ENCODE measurements at places on chromosomes 13 and 19. TPM values are rescaled to one million over a fixed set of nuclear protein-coding genes. Genes with fewer than 3 reads are reported as not detected.

Gene SERP2
- total RNA-seq, result 3.6 TPM

DNA sequence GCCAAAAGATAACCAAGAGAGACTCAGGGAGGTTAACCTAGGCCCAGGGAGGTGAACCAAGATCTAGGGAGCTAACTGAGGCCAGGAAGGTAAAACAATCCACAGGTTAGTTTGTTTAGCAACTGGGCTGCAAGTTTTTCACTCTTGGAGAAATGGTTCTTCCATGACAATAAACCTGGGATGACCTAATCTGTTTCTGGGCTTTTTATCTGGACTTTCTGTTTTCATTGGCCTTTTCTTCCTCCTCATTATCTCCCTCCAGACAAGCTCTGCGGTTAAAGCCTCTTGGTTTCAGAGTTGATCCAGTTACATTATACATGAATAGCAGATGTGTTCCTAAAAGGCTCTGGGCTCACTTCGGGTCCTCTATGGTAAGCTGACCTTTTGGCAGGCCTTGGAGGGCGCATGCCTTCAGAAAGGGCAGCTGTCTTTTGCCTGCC lies 44.2 kb downstream of the PCDH8 start:
- no peak for DNase-seq
- no peak overlapping the region for H3K27ac ChIP-seq
- peaks cover 1% of the 10 kb centered on the region for H3K4me1 ChIP-seq
- H3K4me3 ChIP-seq, result no peak overlapping the region
- no peaks in the 10 kb centered on the region for H3K36me3 ChIP-seq
- peaks cover 19% of the 10 kb centered on the region for H3K27me3 ChIP-seq

DNA sequence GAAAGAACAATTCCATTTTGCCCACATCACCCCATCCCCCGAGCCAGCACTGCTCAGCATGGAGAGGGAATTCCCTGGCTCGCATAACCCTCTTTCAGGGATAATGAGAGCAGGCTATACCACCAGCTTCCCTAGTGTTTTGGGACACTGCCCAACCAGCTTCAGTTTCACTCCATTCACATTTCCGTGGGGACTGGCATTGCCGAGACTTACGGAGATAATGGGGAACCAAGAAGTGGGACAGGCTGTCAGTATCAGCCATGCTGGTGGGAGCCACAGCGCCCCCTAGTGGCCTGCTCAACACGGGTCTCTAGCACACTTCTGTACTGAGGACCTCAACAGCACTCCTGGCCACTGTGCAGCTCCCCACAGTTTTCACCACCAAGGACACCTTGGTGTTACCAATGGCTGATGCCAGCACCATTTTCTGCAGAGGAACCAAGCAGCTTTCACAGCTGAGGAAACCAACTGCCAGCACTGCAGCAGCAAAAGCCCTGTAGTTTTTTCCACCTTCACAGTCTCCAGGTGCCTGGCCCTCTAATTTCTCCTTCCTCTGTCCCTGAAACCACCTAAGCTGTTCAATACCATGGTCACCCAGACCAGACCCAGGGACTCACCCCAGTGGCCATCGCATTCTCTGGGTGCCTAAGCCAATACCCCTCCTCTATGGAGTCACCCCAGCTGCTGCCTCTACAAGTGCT lies 23.7 kb downstream of the SLC6A16 start:
- H3K27ac ChIP-seq, result no peak overlapping the region
- H3K36me3 ChIP-seq, result no peaks in the 10 kb centered on the region
- no peaks in the 10 kb centered on the region for H3K4me1 ChIP-seq

GRCh38 chr13:73240193-73240592 lies 181.4 kb downstream of the KLF5 start:
- no peak overlapping the region for H3K4me3 ChIP-seq
- no peaks in the 10 kb centered on the region for H3K36me3 ChIP-seq
- H3K27me3 ChIP-seq, result no peaks in the 10 kb centered on the region
- no peaks in the 10 kb centered on the region for H3K4me1 ChIP-seq
- H3K27ac ChIP-seq, result no peak overlapping the region

GRCh38 chr13:52712385-52712784 lies 27.2 kb downstream of the CNMD start:
- no peak overlapping the region for H3K4me3 ChIP-seq
- no peaks in the 10 kb centered on the region for H3K36me3 ChIP-seq
- peaks cover 3% of the 10 kb centered on the region for H3K4me1 ChIP-seq

DNA sequence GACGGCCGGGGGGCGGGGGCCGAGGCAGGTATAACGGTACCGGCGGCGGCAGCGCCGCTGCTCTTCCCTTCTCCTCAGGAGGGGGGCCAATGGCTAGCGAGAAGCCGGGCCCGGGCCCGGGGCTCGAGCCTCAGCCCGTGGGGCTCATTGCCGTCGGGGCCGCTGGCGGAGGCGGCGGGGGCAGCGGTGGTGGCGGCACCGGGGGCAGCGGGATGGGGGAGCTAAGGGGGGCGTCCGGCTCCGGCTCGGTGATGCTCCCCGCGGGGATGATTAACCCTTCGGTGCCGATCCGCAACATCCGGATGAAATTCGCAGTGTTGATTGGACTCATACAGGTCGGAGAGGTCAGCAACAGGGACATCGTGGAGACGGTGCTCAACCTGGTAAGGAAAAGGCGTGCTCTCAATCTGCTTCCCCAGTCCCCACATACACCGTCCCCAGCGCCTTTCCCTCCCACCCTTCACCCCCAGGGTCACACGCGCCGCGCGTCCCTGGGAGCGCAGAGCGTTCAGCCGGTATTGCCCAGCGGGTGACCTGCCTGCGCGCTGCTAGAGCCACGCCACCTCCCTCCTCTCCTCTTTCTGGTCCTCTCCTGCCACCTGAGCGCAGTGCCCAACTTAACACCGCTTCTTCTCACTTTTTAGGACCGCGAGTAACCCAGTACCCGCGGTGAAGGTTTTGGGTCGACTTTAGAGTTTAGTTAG lies 814 bp downstream of the NBEA start:
- peak overlapping the region; percentile 68 for H3K27ac ChIP-seq
- peaks cover 46% of the 10 kb centered on the region for H3K27me3 ChIP-seq
- H3K36me3 ChIP-seq, result no peaks in the 10 kb centered on the region
- no peak for DNase-seq
- H3K4me3 ChIP-seq, result peak overlapping the region; percentile 93

DNA sequence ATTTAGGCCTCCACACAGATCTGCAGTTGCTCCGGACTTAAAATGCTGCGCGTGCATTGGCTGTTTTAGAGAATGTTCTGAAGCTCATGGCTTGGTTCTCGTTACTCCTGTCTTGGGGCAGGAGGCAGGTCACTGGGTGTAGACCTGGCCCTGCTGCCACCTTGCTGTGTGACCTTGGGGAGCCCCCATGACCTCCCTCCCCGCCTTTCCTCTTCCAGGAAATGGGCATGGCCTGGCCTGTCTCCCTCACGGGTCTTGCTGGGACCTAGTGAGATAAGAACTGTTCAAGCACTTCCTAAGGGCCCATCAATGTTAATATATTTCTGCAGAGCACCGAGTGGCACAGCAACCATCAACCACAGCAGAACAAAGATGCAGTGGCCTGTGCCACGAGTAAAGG lies 49.4 kb downstream of the KLF2 start:
- H3K27me3 ChIP-seq, result no peaks in the 10 kb centered on the region

- H3K27me3 ChIP-seq, result peaks cover 8% of the 10 kb centered on the region
- peak overlapping the region; percentile 45 for H3K4me3 ChIP-seq
- DNase-seq, result peak; percentile 84
- no peaks in the 10 kb centered on the region for H3K36me3 ChIP-seq
- peaks cover 22% of the 10 kb centered on the region for H3K4me1 ChIP-seq
These were observed 590 bp upstream of the LGI4 start for GRCh38 chr19:35135389-35135909.

GRCh38 chr19:18893587-18894253 lies 2.2 kb downstream of the CERS1 start:
- H3K4me1 ChIP-seq, result peaks cover 5% of the 10 kb centered on the region
- H3K27me3 ChIP-seq, result peaks cover 6% of the 10 kb centered on the region
- H3K36me3 ChIP-seq, result peaks cover 4% of the 10 kb centered on the region
- no peak overlapping the region for H3K27ac ChIP-seq
- peak overlapping the region; percentile 36 for H3K4me3 ChIP-seq

GRCh38 chr19:35226748-35227147 lies 1.8 kb downstream of the FAM187B start:
- H3K27me3 ChIP-seq, result no peaks in the 10 kb centered on the region
- H3K4me1 ChIP-seq, result no peaks in the 10 kb centered on the region
- no peak overlapping the region for H3K27ac ChIP-seq
- peak; percentile 37 for DNase-seq

Gene CYP4F8
- total RNA-seq, result not detected

Gene SLC10A2
- total RNA-seq, result 1.7 TPM

DNA sequence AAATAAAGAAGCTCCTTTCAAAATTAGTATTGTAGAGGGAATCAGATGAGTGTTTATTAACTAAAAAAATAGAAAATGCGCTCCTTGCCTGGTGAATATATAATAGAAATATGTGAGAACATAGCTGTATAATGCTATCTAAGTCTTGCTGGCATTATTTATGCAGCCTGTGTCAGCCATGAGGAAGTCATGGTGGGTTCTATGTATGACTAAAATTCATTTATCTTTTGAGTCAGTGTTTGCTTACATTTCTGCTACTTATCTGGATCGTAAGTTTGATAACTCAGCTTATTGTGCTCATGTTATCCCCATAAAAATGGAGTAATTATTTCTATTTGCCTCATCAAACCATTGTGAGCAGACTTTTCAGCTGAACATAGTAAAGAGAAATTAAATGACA lies 449.3 kb downstream of the OXGR1 start:
- H3K4me3 ChIP-seq, result no peak overlapping the region
- no peaks in the 10 kb centered on the region for H3K36me3 ChIP-seq
- no peak overlapping the region for H3K27ac ChIP-seq
- no peak for DNase-seq
- H3K4me1 ChIP-seq, result no peaks in the 10 kb centered on the region

DNA sequence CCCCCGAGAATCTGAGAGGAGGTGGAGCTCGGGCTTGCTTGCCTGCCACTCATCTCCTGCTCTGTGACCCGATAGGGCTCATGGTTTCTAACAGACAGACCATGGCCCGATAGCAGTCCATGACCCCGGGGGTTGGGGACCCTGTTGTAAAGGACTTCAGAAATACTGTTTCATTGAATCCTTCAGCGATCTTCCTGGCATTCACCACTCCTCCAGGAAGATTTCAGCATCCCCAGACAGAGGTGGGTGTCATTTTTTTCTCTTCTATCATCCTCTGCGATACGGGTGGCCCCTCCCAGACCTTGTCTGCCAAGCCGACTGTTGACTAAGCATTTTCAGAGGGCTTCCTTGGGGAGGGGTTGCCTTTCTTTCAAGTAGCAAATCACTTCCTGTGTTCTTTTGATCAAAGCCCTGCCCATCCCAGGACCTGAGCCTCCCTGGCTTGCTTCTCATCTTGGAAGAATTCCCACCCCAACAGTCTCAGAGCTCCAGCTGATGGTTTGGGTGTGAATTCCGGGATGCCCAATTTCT lies 1.7 kb downstream of the MYO1F start:
- peaks cover 8% of the 10 kb centered on the region for H3K4me1 ChIP-seq
- H3K27ac ChIP-seq, result no peak overlapping the region
- H3K36me3 ChIP-seq, result no peaks in the 10 kb centered on the region
- peaks cover 28% of the 10 kb centered on the region for H3K27me3 ChIP-seq
- DNase-seq, result no peak

Gene CLIP3
- 5.6 TPM for total RNA-seq

Gene CCDC194
- total RNA-seq, result not detected

GRCh38 chr19:4284176-4284958 lies 5.3 kb downstream of the SHD start:
- no peak overlapping the region for H3K27ac ChIP-seq
- H3K36me3 ChIP-seq, result no peaks in the 10 kb centered on the region
- H3K4me1 ChIP-seq, result no peaks in the 10 kb centered on the region
- no peak for DNase-seq
- peaks cover 44% of the 10 kb centered on the region for H3K27me3 ChIP-seq

Gene ERCC5
- 51.6 TPM for total RNA-seq

DNA sequence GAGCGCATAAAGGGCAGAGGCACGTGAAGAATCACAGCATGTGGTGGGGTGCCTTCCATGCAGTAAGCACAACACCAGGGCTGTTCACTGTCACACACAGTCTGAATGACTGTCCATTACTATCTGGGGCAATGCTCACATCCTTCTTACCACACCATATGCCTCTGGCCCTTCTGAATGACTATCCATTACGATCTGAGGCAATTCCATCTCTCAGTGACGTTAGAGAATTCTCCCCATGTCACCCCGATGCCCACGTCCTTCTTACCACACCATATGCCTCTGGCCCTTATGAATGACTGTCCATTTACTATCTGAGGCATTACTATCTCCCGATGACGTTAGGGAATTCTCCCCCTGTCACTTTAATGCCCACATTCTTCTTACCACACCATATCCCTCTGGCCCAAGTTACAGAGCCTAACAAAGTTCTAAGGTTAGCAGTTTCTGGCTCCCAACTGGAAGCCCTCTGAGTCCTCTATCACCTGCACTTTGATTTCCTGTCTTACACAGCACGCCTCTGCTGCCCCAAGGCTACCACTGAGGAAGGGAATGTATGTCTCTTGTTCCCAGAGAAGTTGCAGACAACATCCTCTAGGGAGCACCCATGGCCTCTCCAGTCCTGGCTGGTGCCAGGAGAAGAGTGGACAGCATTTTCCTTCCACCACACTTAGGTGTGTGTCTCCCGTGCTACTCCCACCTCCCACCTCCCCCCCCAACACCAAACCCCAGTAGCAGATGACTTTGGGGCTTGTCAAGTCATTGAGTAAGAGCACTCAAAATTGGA lies 154.8 kb downstream of the COG6 start:
- no peak for DNase-seq
- H3K4me3 ChIP-seq, result no peak overlapping the region
- no peak overlapping the region for H3K27ac ChIP-seq

DNA sequence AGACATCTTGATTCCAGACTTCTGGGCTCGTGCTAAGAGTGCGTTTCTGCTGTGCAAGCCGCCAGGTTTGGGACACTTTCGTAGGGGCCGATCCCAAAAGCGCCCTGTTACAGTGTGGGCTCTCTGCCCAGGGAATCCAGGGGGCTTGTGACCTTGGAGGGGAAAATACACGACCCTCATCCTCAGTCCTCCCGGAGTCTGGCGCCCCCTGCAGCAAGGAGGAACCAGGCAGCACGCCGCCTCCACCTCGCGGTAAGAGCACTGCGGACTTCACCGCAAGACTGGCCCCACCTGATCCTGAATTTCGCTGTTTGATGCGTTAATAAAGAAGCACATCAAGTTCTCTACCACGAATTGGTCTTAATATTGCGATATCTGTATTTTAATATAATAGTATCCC lies 5.2 kb downstream of the POLRMT start:
- no peak overlapping the region for H3K4me3 ChIP-seq
- no peaks in the 10 kb centered on the region for H3K27me3 ChIP-seq
- DNase-seq, result no peak
- peaks cover 15% of the 10 kb centered on the region for H3K36me3 ChIP-seq
- no peak overlapping the region for H3K27ac ChIP-seq

DNA sequence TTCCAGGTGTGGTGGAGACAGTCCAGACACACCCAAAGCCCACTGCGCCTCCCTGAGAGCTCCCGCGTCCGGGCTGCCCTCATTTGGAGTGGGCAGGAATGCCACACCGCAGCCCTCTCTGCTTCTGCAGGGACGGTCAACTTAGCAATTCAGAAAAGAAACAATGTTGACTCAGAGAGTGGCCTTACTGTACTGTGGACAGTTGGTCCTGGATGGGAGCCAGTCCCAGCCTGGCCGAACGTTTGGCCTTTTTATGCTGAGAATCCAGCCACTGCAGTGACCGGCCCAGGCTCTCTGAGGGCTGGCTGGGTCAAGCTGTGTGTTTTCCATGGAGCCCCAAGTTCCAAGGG lies 7.2 kb downstream of the GAS6 start:
- H3K27me3 ChIP-seq, result peaks cover 2% of the 10 kb centered on the region
- peaks cover 24% of the 10 kb centered on the region for H3K4me1 ChIP-seq
- H3K36me3 ChIP-seq, result peaks cover 15% of the 10 kb centered on the region
- DNase-seq, result peak; percentile 52

GRCh38 chr13:24450530-24450929 lies 62.0 kb downstream of the PARP4 start:
- DNase-seq, result no peak
- peaks cover 27% of the 10 kb centered on the region for H3K36me3 ChIP-seq

Measured in type B pancreatic cell (in vitro differentiated cells).